ENCODE measurements at places on chromosomes 11 and 22.

- DNase-seq = no peak
Observed at GRCh38 chr22:23786261-23786710, 480 bp upstream of the SMARCB1 start.

- no peak for DNase-seq
Observed at GRCh38 chr11:123373754-123374621, 56.1 kb upstream of the GRAMD1B start.

- no peak for DNase-seq
Observed at GRCh38 chr11:84234011-84234410, 947.8 kb upstream of the CCDC90B start.

- DNase-seq = no peak
Observed at GRCh38 chr22:50293441-50294318, 13.8 kb downstream of the PLXNB2 start.

GRCh38 chr22:43277091-43277490 is 66.1 kb downstream of the SCUBE1 start:
- DNase-seq = no peak

GRCh38 chr11:130181295-130182272 is 22.0 kb downstream of the ST14 start:
- DNase-seq = no peak

- no peak for DNase-seq
Observed at GRCh38 chr11:87391496-87391895, 353.8 kb downstream of the TMEM135 start.

DNA sequence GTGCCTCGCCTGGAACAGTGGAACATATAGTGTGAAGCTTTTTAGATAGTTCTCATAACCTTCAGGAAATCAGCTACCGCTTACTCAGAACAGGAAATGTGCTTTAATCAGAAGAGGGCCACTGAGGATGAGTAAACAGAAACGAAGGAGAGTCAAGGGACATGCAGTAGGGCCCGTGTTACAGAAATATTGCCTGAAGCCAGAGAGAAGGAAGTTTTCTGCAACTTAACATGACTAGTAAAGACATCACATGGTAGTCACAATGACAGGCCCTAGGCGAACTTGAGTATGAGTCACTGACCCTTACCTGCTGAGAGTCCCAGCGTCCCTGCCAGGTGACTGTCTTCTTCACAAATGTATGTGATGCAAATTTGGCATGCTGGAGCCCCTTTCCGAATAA is 39.4 kb downstream of the CARD18 start:
- DNase-seq = no peak

- DNase-seq = no peak
Observed at GRCh38 chr11:16356057-16356760, at the start of gene SOX6. TSS of gene SOX6 (minus strand) at chr11:16356546. CDS start at chr11:16341248, 15,298 bp downstream.

- no peak for DNase-seq
Observed at GRCh38 chr11:97895572-97895971, 1125.2 kb upstream of the CNTN5 start.

GRCh38 chr11:126029805-126030204 is 32.9 kb downstream of the CDON start:
- no peak for DNase-seq

- no peak for DNase-seq
Observed at GRCh38 chr22:38859581-38860282, 12.3 kb downstream of the CBX6 start.

- no peak for DNase-seq
Observed at GRCh38 chr11:32266601-32267000, 168.7 kb downstream of the WT1 start.

- no peak for DNase-seq
Observed at GRCh38 chr11:2041153-2041552, 43.5 kb upstream of the H19 start.

DNA sequence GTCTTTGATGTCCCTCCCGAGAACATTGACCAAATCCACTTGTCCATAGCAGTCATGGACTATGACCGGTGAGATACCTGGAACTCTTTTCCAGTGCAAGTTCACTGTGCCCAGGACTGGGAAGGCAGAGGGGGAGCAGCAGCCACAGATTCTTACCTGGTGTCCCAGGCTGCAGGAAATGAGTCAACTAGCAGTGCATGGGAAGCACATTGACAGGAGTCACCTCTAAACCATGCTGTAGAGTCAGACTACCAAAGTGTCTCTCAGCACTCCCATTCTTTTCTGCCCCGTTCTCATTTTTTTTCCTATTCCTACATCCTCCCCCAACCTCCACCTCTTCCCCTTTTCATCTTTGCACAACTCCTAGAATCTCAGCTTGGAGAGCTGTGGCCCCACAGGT is 67.2 kb upstream of the OLFML1 start:
- no peak for DNase-seq

- no peak for DNase-seq
Observed at GRCh38 chr11:60168306-60168705, 14.6 kb downstream of the MS4A6A start.

DNA sequence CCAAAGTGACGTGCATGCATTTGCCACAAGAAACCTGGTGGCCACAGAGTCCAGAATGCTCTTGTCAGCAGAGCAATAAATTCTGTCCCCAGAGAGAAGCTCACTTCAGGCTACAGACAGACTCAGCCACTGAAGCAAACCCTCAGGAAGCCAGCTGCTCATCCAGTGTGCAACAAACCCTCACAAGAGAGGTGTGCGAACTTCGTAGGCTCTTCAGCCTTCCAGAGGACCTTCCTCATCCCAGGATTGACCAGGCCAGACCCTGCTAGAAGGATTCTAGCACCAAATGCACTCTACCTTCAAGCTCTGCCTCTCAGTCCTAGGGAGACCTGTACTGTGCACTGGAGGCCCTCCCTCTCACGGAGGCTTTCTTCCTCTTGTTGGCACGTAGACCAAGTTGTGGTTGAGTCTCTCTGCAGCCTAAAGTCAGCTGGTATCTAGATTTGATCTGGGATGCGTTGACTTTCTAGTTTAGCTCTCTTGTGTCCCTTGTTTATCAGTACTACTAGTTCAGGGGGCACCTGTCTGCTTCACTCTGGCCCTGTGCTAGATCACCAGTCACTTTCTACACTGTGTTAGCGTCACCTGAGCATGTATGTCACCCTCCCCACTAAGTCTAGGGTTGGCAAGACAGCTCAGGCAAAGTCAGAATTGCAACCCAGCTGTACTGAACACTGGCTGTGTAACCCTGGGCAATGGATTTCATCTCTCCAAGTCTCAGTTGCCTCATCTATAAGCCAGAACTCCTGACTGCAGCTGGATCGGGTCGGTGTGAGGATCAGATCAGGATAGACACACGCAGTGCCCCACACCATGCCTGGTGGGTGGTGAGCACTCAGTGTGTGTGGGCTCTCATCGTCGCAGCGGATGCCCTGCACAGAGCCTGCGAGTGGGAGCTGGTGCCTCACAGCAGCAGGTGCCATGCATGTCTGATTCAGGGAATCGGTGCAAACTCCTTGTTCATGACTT is 22.1 kb upstream of the TMPRSS13 start:
- DNase-seq = no peak

DNA sequence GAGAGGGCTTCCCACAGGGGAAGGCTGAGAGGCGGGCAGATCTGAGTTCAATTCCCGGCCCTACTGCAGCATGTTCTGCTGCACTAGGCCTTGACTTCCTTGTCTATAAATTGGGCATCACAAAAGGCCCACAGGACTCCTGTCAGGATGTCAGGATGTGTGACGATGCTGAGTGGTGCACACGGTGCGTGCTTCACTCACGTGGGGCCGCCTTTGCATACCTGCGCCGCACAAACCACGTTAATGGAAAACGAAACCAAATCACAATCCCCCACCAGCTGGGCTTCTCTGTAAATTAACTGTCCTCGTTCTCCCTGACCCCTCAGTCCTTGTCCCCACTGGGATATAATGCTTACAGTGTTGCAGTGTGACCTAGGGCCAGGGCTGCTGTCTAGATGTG is 32.3 kb upstream of the TSPAN18 start:
- no peak for DNase-seq

DNA sequence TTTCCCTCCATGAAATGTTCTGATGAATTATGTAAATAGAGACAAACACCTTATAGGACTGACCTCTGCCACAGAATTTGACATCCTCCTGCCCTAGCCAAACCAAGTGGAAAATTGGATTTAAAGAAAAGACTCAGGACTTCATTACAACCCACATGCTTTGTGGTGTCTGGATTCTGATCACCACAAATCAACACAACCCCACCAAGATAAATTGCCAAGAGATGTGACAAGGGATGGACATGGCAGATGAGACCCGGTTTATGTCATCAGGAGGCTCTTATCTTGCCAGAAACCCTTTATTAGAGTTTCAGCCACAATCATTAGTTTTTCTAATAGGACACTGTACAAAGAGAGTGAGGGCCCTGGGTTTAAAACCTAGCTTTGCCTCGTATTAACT is 57.9 kb upstream of the SLC6A5 start:
- no peak for DNase-seq

- no peak for DNase-seq
Observed at GRCh38 chr22:22800716-22801115, 86.9 kb upstream of the IGLL5 start.

- no peak for DNase-seq
Observed at GRCh38 chr11:115769891-115770290, 265.7 kb upstream of the CADM1 start.

DNA sequence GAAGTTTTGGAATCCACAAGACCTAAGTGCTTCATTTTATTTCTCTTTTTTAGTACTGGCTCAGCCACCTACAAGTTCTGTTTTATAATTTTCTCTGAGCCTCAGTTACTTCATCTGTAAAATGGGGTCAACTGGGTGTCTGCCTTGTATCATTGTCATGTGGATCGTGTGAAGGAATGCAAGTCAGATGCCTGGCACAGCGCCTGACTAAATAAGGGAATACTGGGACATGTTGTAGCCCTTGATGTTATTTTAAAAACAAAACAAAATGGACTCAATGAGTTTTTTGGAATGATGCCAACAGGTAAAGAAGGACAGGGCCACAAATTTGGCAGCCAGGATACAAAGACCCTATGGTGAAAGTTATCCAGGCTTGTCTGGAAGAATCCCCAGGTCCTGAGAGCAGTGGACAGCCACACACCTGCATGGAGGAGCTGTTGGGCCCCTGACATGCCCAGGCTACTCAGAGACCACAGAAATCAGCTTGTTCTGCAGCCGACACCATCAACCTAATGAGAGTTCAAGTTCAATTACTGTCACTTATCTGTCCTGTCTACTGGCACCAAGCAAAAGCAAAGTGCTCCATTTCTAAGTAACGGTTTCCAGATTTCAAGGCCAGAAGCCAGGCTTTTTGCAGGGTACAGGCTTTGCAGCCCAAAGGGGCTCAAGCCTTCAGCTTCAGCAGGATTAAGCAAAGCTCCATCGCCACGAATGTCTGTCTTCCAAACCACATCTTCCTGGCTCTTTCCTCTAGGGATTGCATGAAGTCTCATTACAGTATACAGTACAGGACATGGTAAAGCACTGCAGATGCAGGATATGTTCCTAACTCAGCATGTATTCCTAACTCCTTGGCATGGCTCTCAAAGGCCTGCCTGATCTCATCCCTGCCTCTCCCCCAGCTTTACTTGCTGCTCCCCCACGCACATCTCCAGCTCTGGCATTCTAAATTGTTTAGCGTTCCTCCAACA is 18.4 kb downstream of the DKK3 start:
- DNase-seq = no peak

DNA sequence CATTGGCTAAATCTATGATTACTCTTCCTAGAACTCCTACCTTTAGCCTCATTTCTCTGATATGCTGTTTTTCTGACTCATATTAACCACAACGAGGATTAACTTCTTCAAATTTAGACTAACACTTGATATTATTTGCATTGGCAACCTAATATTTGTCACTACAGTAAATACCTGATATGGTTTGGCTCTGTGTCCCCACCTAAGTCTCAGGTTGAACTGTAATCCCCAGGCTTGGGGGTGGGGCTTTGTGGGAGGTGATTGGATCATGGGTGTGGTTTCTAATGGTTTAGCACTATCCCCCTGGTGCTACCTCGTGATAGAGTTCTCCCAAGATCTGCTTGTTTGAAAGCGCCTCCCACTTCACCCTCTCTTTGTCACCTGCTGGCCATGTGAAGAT is 17.1 kb upstream of the MED17 start:
- no peak for DNase-seq

- DNase-seq = no peak
Observed at GRCh38 chr11:8059571-8060011, 21.4 kb upstream of the TUB start.

- DNase-seq = no peak
Observed at GRCh38 chr11:80722629-80723028, 1281.8 kb upstream of the TENM4 start.

DNA sequence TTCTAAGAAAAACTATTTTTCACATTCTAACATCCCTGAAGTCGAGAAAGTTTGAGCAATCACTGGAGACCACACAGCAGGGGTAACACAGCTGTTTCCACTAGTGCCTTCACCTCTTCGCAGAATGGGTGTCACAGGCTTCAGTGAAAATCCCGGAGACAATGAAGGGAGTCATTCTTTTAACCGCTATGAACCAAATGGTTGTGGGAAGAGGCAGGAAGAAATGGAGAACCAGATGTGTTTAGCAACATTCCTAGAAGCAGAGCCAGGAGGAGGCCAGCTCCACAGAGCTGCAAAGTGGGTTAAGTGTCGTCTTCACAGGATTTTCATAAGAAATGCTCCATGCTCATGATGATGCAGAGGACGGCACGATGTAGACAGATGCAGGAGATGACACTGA is 221.1 kb downstream of the LARGE1 start:
- no peak for DNase-seq

GRCh38 chr11:62603072-62603408 is 1.4 kb upstream of the MTA2 start:
- DNase-seq = no peak

DNA sequence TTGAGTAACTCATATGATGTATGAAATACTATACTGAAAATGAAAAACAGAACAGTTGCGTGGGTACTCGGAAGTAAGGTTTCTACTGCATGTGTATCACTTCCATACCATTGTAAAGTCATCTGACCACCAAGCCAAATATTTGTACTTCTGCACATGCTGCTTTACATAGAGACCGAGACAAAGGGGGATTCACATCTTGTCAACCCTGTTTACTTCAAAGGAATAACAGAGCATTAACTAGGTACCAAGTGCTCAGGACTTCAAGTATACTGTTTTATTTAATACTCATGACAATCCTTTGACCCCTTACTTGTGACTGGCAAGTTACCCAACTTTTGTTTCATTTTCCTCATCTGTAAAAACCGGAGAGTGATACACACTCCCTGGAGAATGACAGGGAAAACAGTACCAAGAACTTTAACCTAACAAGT is 9.9 kb downstream of the MAPK1 start:
- no peak for DNase-seq

GRCh38 chr11:19800714-19801519 is 88.3 kb downstream of the NAV2 start:
- DNase-seq = no peak

All from activated T-helper 1 cell treated with anti-CD3 and anti-CD28 coated beads, Interleukin-2, amount 50 U/mL, for 16 hours (primary cell).